ENCODE measurements at places on chromosomes 3 and 15. TPM values are rescaled to one million over a fixed set of nuclear protein-coding genes. Genes with fewer than 3 reads are reported as not detected.

RARRES1 gene
- 323 TPM for total RNA-seq

ACKR4 gene
- total RNA-seq = 15.5 TPM

- no peak for DNase-seq
These were observed 242.5 kb downstream of the CADPS start for GRCh38 chr3:62632510-62633294.

DNA sequence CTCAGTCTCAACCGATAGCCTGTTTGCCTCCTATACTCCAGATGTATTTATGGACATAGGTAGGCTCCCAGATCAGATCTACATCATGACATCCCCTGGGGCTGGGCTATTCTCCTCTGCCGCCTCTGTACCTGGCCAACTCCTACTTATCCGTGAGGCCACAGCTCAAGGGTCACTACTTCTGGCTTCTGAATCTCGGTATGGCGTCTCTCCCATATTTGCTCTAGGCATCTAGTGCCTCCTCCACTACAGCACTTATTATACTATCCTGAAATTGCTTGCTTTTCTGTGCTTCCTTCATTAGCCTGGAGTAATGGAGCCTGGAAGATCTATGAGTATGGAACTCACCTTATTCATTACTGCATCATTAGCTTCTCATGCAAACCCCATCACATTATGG, 172.6 kb upstream of the WNT5A start:
- no peak for DNase-seq

DNA sequence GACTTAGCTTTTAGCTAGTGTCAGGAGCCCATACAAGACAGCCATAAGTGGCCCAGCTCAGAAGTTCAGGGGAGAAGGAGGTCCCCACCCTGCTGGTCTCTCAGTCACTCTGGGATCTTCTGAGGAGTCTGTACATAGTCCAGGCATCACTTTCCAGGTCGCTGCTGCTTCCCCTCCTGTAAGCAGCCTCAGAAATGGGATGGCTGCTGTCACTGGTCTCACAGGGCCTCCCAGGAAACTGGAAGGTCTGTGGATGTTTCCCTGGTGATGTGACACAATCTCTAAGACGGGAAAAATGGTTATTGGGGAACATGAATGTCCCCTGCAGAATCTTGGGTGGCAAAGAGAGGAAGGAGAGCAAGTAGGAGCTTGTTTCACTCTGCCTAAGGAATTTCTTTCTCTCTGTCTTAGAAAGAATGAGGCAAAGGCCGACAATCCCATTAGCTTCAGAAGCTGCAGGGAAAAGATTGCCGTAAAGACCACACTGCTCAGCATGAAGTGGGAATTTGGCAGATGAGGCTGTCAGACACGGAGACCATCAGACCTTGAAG, 43.2 kb upstream of the TNFAIP8L3 start:
- DNase-seq = no peak

DNA sequence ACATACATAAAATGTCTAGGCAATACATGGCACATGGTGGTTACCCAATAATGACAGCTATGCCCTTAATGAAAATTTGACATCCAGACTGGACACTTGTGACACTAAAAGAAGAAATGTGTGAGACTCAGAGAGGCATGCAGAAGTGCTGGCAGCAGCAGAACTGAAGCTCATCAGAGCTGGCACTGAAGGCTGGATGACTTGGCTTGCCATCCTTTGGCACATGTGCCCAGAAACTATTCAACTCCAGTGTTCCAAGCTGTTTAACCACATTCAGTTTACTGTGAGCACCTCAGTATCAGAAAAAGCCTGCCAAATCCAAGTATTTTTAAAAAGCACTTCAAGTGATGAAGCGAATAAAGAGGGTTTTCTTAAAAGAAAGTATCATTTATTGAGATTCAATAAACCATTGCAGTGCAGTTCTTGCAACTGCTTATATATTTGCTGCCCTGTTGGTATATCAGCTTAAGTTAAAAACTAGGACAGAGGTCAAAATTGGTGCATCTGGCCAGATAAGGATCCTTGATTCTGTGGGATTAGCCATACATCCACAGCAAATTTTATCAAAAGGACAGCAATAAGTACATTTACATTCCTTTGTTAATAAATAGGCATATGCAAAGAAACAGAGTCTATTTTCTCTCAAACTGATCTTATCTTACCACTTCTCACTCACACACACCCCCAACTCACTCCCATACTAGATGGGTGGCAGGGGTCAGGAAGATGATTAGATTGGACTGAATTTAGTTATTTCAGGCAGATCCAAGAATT, 15.8 kb downstream of the IGSF11 start:
- no peak for DNase-seq

GRCh38 chr3:30449290-30449632, 157.1 kb upstream of the TGFBR2 start:
- no peak for DNase-seq

All from aorta (tissue), 5 donors.